ENCODE measurements at places on chromosomes 13 and 19. TPM values are rescaled to one million over a fixed set of nuclear protein-coding genes. Genes with fewer than 3 reads are reported as not detected.

The C19orf18 gene
- 1.4 TPM for total RNA-seq

The PSG1 gene
- total RNA-seq: not detected

GRCh38 chr13:112734696-112735547 lies 45.1 kb downstream of the ATP11A start:
- H3K27me3 ChIP-seq: no peaks in the 10 kb centered on the region
- no peak for DNase-seq
- no peak overlapping the region for H3K27ac ChIP-seq
- H3K4me3 ChIP-seq: no peak overlapping the region
- no peaks in the 10 kb centered on the region for H3K4me1 ChIP-seq

- peaks cover 18% of the 10 kb centered on the region for H3K4me1 ChIP-seq
- no peaks in the 10 kb centered on the region for H3K27me3 ChIP-seq
- H3K27ac ChIP-seq: peak overlapping the region; percentile 69
These were observed 304.5 kb downstream of the KCNRG start for GRCh38 chr13:50319635-50320255.

DNA sequence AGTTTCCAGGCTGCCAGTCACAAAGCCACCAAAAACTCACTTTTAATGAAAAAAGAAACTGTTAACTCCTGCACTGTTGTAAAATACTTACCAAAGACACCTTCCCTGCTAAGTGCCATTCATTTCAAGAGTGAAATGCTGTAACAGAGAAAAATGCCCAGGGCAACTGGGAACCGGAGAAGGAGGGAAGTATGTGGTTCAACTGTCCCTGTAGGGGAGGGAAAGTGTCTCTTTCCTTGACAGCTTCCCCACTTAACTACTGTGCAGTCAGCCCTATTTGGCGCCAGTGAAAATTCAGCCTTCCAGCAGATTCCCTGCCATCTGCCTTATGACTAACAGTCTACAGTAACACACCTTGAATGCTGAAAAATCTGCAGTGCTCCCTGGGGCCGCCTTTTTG lies 789.0 kb downstream of the DIAPH3 start:
- H3K4me3 ChIP-seq: no peak overlapping the region
- H3K27ac ChIP-seq: no peak overlapping the region
- peaks cover 20% of the 10 kb centered on the region for H3K27me3 ChIP-seq
- no peaks in the 10 kb centered on the region for H3K36me3 ChIP-seq
- DNase-seq: no peak

GRCh38 chr19:50505856-50506611 lies 5.0 kb downstream of the JOSD2 start:
- H3K4me1 ChIP-seq: peaks cover 15% of the 10 kb centered on the region
- peaks cover 3% of the 10 kb centered on the region for H3K36me3 ChIP-seq
- no peak overlapping the region for H3K27ac ChIP-seq
- peaks cover under 1% of the 10 kb centered on the region for H3K27me3 ChIP-seq
- H3K4me3 ChIP-seq: no peak overlapping the region

DNA sequence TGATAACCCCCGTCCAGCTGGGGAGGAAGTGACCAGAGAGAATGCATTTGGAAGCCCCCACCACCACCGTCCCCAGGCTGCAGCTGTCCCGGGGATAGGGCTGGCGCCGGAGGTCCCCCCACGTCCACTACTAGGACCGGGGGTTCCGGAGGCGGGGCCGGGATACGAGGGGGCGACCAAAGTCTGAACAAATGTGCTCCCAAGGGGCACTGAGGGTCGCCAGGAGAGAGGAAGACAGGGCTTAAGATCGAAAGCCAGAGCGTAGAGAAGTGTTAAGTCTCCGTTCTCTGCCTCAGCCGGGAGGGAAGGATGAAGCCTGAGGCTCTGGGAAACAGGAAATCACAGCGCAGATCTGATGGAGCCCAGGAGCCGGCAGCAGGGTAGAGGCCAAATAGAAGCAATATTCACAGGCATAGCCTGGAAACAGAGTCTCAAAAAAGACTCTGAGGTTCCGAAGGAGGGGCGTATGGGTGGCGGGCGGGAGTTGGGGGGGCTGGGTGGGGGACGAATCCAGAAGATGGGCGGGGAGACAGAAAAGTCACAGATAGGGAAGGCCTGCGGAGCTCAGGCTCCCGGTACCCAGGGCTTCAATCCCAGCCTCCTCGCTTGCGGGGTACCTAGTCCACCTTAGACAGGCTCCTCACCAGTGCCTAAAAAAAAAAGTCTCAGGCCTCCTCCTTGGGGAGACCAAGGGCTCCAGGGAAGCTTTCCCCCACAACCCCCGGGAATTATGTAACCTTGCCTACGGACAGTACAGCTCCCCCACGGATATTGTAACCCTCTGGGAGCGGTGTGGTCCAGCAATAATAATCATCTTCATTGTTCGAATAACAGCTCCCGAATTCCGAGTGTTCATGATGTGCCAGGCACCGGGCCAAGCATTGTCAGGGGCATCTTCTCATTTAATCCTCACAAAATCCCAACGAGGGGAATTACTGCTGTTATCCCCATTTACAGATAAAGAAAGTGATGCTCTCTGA lies 1.1 kb upstream of the ERF start:
- peak overlapping the region; percentile 78 for H3K4me3 ChIP-seq
- no peaks in the 10 kb centered on the region for H3K36me3 ChIP-seq
- DNase-seq: no peak
- H3K4me1 ChIP-seq: peaks cover 33% of the 10 kb centered on the region

DNA sequence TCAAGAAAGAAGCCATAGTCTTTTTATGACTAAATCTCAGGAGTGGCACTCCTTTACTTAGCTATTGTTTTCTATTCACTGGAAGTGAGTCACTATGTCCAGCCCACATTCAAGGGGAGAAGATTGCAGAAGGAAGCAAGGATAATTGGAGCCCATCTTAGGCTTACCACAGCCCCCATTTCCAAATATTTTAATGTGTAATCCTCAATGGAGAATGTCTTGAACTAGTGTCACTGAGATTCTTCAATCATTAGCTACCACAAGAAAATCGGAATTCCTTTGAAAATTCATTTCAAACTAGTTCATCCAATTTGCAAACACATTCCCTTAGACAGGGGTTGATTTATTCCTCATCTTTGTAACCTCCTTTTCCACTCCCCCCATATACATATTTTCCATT lies 84.7 kb downstream of the DLEU7 start:
- no peak for DNase-seq
- H3K27me3 ChIP-seq: peaks cover 19% of the 10 kb centered on the region

DNA sequence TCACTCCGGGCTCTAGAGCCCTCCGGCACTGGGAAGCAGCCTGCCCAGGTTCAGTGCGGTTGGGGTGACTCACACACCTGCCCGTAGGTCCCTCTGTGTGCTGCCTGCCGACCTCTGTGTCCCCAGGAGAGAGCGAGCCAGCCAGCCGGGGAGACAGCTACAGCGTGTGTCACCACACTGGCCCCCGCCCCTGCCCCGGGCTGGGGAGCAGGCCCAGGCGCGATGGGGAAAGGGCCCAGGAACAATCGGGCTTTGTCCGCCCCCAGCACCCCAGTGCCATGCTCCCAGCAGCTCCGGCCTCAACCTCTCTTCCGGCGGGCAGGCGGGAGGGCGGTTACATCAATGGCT lies at the start of gene KLK6:
TSS of gene KLK6 (minus strand) at position 179 of the 348 bp plus-strand sequence. CDS start 1,487 bp downstream, outside the sequence.
- no peak within 1 kb of the TSS for H3K27ac ChIP-seq
- no peak for DNase-seq
- peaks cover 2% of the 10 kb centered on the region for H3K27me3 ChIP-seq
- no peaks in the 10 kb centered on the region for H3K4me1 ChIP-seq
- H3K36me3 ChIP-seq: no peaks in the 10 kb centered on the region

DNA sequence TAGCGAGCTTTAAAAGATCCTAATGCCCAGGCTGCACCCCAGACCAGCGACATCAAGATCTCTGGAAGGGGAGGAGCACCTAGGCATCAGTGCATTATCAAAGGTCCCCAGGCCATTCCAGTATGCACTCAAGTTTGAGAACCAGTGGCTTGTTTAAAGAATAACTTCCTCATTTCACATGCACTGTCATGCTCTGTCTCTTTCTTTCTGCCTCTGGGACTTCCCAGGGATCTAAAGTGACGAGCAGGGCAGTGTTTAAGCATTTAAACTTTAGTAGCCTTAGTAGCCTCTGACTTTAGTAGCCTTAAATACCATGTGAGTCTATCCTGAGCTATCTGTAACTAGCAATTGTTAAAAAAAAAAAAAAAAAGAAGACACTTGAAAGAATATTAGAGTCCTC lies 8.9 kb upstream of the FARP1 start:
- no peak overlapping the region for H3K27ac ChIP-seq
- H3K4me1 ChIP-seq: no peaks in the 10 kb centered on the region
- no peak for DNase-seq

Measured in osteocyte (in vitro differentiated cells).